Central memory CD8-positive, alpha-beta T cell (primary cell): ENCODE measurements at places on chromosomes 11 and 22.

DNA sequence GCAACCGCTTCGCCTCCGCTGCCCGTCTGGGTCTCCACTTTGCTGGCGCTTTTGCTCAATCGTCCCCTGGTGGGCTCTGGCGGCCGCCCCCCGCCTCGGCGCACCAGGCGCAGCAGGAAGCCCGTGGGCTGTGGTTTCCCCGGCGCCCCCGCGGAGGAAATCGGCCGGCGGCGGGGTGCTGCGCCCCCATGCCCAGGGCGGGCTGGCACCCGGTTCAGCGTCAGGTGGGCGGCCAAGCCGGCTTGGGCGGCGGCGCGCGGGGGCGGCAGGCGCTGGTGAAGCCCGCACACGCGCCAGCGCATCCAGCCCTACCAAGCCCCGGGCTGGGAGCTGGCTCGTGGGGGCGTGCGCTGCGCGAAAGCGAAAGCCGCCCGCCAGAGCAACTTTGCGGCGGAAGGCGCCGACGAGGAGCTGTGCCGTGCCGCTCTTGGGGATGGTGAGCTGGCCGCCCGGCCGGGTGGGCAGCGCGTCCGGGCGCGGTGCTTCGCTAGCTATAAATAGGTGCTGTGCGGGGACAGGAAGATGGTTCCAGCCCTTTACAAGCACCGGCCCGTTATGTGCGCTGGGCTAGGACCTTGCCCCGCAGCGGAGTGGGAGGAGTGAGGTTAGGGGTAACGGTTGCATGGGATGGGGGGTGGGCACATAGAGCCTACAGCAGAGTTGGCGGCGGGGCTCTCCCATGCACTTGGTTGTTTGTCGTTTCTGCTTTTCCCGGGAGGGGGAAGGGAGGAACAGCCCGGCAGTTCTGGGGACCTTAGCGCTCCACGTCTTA is 25.0 kb upstream of the SUSD2 start:
- DNase-seq: peak; percentile 46

DNA sequence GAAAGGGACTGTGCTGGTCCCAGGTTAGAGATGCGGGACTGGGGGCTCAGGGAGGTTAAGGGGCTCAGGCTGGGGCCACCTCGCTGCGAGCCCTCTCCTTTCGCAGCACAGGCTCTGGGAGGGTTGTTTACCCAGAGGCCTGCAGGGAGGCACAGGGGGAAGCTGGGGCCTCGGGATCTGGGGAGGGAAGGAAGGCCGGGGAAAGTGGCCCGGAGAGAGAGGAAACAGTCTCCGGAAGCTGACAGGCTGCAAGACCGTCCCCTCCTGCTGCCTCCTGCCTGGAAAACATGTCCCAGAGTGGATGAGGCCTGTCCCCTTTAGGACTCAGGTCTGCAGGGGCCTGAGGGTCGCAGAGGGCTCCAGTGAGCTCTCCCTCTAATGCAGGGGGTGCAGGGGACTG is 45.4 kb downstream of the MYO7A start:
- DNase-seq: no peak

GRCh38 chr11:15159085-15159484 is 44.4 kb downstream of the INSC start:
- no peak for DNase-seq

DNA sequence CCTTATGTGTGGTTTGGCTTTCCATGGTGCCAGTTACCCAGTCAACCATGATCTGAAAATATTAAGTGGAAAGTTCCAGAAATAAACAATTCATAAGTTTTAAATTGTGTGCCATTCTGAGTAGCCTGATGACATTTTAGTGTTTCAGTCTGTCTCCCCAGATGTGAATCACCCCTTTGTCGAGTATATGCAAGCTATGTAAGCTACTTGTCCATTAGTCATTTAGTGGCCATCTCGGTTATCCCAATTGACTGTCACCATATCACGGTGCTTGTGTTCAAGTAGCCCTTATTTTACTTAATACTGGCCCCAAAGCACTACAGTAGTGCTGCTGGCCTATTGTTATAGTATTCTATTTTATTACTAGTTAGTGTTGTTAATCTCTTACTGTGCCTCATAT is 44.9 kb downstream of the ATG16L2 start:
- no peak for DNase-seq

DNA sequence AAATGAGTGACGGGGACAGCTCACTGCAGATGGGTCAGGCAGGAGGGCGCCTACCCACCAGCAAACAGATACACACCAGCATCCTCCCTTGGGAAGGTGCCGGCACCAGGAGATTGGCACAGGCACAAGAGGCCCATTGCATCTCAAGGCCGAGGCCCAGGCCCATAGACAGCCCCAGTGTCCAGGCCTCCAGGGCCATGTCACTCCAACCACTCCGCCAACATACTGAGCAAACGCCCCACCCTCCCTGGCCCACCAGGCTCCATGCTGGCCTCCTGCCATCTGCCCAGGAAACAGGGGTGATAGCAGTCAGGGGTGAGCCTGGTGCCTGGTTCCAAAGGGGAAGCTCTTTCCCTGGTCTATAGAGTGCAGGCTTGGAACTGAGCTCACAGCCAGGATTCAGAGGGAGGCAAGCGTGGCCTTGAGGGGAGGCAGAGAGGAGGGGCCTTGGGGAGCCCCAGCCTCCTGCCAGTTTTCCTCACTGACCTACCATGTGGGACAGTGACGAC is 34.7 kb downstream of the PISD start:
- DNase-seq: no peak

DNA sequence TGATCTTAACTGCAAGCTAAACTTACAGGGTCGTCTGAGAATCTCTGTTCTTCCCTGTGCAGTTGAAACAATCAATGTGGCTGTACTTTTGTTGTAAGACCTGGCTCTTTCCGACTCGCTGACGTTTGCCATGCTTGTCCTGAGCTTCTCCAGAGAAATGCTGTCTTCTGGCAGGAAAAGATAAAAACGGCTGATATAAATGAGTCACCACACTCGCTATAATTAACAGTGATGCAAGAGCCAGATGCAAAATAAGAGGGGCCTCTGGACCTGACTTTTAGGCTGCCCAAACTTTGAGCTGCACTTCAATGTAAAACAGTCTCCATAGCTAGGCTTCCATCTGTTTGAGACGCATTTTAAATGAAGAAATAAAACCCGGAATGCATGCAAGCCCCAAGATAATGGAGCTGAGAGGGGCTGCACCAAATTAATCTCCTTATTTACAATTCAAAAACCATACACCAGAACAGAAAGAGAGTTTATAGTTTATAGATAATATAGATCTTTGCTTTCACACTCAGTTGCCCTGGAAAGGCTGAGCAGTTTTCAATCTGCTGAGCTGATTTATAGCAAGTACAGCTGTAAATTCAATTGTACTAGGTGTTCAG is 48.5 kb downstream of the WT1 start:
- DNase-seq: no peak

DNA sequence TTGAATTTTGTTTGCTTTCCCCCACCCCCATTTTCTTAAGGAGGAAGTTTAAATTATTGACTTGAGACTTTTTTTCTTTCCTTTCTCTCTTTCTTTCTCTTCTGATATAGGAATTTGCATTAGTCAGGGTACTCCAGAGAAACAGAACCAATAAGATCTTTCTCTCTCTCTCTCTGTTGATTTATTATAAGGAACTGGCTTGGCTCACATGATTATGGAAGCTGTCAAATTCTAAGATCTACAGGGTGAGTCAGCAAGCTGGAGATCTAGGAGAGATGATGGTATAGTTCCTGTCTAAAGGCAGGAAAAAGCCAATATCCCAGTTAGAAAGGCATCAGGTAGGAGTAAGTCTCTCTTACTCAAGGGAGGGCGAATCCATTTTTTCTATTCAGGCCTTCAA is 64.0 kb downstream of the CCDC81 start:
- no peak for DNase-seq

DNA sequence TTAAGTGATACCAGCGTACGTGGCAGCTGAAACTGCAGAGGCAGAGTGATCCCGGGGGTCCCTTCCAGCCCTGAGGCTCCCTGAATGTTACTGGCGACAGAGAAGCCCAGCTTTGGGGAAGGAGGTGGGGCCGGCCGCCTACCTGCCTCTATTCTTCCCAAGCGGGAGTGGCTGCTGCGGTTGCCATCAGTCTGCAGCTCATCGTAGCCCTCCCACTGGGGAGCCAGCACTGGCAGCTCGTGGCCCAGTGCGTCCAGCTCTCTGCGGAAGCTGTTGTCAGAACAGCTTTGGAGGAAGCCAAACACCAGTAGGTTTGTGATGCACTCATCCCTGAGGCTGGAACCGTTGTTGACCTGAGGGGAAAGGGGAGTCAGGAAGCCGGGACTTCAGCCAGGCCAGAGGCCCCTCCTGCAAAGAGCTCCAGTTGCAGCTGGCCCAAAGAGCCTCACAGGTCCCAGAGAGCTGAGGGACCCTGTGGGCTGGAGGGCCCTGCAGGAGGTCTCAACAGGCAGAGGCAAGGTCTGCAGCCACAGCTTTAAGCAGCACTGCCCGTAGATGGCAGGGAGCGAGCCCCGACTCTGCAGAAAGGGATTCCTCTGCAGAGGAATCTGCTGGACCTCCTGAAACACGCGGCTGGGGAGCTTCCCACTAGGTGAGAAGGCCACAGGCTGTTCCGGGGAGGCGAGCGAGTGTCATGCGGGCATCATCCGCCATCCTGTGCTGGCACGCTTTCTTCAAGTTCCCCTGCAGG is 30.4 kb downstream of the BID start:
- DNase-seq: no peak

DNA sequence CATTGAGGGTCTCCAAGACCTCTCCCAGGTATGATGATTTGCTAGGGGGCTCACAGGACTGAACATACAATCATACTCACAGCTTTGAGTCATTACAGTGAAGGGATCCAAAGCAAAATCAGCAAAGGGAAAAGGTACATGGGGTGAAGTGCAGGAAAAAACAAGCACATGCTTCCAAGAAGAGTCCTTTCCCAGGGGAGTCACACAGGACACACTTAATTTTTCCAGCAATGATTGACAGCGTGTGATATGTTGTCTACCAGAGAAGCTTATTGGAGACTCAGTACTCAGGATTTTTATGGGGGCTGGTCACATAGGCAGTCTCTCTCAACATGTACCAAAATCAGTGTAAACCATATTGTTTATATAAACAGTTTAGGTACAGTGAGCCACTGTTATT is 25.3 kb downstream of the CUL5 start:
- no peak for DNase-seq
